ENCODE measurements at places on chromosomes 6 and 20.

DNA sequence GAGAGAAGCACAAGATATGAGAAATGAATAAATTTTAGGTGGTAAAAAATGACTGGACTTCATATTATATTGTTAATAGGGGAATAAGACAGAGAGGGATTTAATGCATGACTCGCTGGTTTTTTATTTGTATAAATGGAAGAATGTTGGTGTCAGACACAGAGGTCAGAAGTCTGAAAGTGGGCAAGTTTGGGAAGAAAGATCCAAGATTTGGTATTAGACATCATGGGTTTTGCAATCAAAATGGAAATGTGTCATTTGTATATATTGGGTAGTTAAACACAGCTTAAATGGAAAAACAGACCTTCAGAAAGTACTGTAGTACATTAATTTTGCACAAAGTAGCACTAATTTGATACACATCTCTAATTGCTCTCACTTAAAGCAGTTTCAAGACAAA is 96.2 kb downstream of the EYA4 start:
- no peak for DNase-seq

GRCh38 chr6:51792273-51793030 is 295.0 kb downstream of the PKHD1 start:
- DNase-seq, result no peak

DNA sequence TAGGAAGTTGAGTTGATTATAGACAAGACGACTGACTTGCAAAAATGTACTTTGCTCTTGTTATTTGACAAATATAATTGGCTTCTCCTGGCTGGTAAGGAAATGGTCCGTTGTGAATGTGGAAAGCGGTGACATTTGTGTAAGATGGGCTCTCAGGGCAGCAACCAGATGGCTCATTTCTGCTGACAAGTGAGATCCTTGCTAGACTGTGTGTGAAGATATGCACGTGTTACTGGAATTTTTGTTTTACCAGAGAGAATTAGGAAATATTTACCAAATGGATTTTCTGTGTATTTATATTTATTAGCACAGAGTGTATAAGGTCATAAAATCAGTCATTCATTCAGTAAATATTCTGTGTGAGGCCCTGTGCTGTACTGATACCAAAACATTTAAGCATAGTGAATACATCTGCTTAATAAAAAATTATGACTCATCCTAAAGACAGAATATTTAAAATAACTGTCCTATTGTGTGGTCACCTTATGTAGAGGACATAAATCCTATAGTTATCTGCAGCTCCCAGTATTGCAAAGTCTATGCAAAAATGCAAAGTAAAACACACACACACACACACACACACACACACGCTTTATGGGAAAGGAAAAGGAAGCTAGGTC is 109.9 kb upstream of the ASF1A start:
- no peak for DNase-seq

- no peak for DNase-seq
These were observed 288.2 kb upstream of the MAN1A1 start for GRCh38 chr6:119637768-119638167.

GRCh38 chr20:41365777-41366545 is 657 bp downstream of the EMILIN3 start:
- no peak for DNase-seq

GRCh38 chr6:10381133-10381829 is 33.6 kb downstream of the TFAP2A start:
- no peak for DNase-seq

DNA sequence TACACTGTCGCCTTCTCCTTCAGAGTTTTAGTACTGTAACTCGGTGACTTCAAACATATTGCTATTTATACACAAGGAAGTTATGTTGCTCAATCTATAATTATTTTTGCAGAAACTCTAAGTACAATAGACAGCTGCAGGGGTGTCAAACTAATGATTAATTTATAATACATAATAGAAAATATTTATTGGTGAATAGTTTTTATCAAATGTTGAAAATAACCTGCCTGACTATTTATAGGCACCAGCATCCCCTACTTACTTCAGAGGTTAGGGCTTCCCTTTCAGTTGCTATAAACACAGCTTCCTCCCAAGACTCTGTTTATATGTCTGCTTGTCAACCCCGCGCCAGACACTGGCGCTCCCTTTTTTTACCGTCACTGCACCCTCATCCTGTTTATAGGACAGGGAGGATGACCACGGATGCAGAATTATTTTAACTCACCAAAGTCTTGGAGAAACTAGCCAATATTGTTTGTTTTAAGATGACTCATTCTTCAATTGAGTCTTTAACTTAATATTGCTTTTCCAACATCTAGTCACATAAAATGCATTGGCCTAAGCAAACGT is 225.0 kb downstream of the ALDH8A1 start:
- DNase-seq, result no peak

- no peak for DNase-seq
These were observed 76.4 kb downstream of the TRAM2 start for GRCh38 chr6:52500238-52501129.

DNA sequence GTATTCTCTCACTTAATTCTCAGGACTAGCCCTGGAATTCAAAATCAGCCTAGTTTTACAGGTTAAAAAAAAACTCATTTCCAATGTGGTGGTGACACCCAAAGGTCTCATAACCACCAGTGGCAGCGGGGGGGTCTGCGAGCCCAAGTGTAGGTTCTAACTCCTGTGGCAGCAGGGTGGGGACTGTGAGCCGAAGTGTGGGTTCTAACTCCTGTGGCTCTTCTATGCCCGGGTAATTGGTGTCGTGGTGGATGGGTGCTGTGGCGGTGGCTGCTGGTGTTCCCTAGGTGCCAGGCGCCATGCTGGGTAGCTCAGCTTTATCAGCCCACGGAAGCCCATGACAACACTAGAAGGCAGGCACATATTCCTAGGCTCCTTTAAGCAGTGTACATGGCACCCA is 4.9 kb upstream of the ANKRD60 start:
- DNase-seq, result no peak

- DNase-seq, result no peak
These were observed 3.8 kb upstream of the HMGA1 start for GRCh38 chr6:34232901-34233300.

- DNase-seq, result no peak
These were observed 47.9 kb downstream of the KCNK5 start for GRCh38 chr6:39181333-39181732.

DNA sequence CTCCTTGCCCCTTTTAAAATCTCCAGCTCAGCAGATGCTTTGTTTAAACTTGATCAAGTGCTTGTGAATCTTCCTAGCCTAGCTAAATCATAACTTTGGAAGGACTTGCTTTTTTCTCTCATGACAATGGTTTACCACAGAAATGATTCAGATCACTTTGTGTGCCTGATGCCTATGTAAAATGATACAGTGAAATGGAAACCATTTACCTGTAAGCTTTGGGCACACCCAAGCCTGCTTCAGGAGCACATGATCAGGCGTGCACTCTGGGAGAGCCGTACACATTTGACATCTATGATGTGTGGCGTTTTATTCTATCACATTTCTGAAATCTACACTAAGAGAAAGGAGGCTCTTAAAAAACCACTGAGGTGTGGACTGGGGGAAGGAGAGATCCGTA is 41.1 kb downstream of the PTPN1 start:
- DNase-seq, result no peak

DNA sequence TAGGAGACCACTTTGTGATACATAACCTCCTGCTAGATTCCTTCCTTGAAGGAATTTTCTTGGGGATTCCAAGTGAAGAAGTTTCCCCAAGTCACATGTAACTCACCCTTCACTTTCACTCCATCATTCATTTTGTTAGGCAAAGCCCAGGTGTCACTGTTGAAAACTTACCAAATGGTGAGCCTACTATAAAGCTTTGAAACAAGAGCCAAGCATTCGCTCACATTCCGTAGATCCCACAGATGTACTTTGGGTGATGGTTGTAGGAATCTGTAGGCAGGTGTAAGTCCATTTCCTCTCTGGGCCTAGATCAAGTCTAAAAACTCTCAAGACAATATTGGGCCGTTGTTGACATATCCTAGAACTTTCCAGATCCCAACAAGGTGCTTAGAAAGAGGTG is 74.1 kb downstream of the PRDM1 start:
- DNase-seq, result no peak

GRCh38 chr6:139600919-139601475 is 226.5 kb upstream of the CITED2 start:
- DNase-seq, result no peak

GRCh38 chr6:112739766-112740165 is 392.6 kb downstream of the RFPL4B start:
- no peak for DNase-seq

- DNase-seq, result no peak
These were observed 497.8 kb upstream of the ARID1B start for GRCh38 chr6:156279261-156279969.

- DNase-seq, result no peak
These were observed 38.5 kb upstream of the GPR6 start for GRCh38 chr6:109939654-109940053.

- DNase-seq, result no peak
These were observed 63.0 kb upstream of the RIN2 start for GRCh38 chr20:19695081-19695480.

- DNase-seq, result no peak
These were observed 188.8 kb upstream of the BTBD3 start for GRCh38 chr20:11728937-11729336.

- DNase-seq, result no peak
These were observed 201.6 kb downstream of the ISM1 start for GRCh38 chr20:13422637-13423036.
